Dermis microvascular lymphatic vessel endothelial cell (primary cell): ENCODE measurements at places on chromosomes 16 and 17. TPM values are rescaled to one million over a fixed set of nuclear protein-coding genes. Genes with fewer than 3 reads are reported as not detected.

TMEM235 gene
- under 0.01 and 0.51 TPM in 2 replicates for total RNA-seq

RNF157 gene
- total RNA-seq: 0.26 and 0.63 TPM in 2 replicates

GJD3 gene
- 1.8 and 3.7 TPM in 2 replicates for total RNA-seq

CD79B gene
- 0.51 and 3.0 TPM in 2 replicates for total RNA-seq

TBX21 gene
- not detected in 2 replicates for total RNA-seq

DNA sequence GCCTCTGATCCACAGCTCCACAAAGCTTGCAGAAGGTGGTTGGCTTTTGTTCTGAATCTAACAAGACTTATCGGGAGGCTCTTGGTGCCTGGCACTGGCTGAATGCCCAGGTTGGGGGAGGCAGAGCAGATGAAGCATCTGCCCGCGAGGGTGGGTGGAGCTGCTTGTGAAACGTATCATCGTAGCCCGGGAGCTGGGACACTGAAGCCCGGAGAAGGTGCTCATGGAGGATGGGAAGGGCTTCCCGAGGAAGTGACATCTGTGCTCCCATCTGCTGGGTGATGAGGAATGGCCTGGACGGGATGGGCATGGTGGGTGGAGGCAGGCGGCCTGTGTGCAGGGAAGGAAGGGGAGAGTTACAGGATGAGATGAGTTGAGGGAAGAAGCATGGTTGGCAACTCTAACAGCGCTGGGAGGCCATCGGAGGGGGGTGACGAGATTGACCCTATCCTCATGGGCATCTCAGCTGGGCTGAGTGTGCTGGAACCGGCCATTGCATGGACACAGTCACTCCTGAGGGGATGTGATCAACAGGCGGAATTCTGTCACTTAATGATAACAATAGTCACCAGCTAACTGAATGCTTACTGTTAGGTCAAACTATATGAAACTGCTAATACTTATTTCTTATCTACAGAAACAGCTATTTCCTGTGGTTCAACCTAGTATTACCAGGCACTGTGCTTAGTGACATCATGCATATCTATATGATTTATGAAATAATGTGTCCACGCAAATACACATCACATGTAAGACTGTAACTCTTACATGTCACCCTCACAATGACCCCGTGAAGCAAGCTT, 102.7 kb downstream of the ABCC6 start:
- DNase-seq: peak; percentile 96

- no peak for DNase-seq
Observed at GRCh38 chr16:86375851-86376250, 134.5 kb upstream of the FOXF1 start.

DNA sequence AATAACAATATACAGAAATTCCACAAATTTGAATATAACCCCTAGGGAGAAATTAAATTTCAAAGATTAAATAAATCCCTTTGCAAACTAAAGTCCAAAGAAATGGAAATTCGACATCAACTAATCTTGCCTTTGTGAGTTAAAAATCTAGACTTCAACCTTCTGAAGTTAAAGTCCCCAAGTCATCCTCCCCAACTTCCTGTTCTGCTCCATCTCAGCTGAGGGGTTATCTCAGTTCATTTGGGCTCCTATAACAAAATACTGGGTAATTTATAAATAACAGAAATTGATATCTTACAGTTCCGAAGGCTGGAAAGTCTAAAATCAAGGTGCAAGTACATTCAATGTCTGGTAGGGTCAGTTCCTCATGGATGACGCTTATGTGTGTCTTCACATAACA, 22.8 kb upstream of the KDM6B start:
- DNase-seq: no peak

GRCh38 chr16:48564544-48565444, 45.2 kb downstream of the N4BP1 start:
- DNase-seq: no peak

- DNase-seq: no peak
Observed at GRCh38 chr16:70723740-70724145, 37.9 kb upstream of the MTSS2 start.

DNA sequence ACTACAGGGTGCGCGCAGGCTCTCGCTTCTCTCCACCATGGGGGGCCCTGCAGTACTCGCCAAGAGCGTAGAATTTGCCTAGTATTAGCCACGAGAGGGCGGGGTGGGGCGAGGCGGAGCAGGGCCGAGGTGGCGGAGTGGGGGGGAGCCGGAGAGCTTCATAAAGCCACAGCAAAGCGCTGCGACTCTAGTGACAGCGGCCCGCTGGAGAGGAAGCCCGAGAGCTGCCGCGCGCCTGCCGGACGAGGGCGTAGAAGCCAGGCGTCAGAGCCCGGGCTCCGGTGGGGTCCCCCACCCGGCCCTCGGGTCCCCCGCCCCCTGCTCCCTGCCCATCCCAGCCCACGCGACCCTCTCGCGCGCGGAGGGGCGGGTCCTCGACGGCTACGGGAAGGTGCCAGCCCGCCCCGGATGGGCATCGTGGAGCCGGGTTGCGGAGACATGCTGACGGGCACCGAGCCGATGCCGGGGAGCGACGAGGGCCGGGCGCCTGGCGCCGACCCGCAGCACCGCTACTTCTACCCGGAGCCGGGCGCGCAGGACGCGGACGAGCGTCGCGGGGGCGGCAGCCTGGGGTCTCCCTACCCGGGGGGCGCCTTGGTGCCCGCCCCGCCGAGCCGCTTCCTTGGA, at the start of gene TBX21:
TBX21 (plus strand) TSS at position 190 of the 627 bp plus-strand sequence; CDS start at position 409, 219 bp downstream.
- DNase-seq: peak; percentile 52

- peak; percentile 78 for DNase-seq
Observed at GRCh38 chr16:4944333-4945281, 7.7 kb upstream of the PPL start.

DNA sequence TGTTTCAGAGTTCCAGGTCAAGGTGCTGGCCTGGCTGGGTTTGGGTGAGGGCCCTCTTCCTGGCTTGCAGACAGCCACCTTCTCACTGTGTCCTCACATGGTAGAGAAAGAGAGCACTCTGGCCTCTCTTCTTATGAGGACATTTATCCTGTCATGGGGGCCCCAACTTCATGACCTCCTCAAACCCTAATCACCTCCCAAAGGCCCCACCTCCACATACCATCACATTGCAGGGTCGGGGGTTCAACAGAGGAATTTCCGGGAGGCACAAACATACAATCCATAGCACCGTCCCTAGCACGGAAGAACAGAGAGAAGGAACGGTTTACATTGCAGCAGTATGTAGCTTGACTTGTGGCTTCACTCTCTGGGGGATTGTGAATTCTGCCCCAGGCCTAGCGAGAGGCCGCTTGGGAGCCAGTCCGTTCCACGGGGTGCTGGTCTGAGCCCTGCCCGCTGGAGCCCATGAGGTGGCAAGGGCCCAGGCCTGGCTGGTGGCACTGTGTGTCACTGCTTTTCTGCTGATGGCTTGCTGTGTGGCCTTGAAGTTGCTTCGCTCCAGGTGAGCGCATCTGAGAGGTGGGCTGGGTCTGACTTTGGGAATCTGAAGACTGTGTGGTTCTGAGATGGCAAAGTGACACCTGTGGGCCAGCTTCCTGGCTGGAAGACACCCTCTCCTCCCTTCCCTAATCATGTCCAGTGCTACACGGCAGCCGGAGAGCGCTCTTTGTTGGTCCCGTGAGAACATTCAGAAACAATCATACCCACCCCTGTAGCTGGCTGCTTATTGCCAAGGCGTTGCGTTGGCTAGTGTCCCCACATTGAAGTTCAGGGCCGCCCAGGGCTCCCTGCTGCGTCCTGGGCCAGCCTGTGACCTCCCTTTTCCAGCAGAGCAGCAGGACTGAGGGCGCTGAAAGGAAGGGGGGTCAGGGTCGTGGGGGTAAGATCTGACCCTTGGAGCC, 98.3 kb downstream of the CMIP start:
- no peak for DNase-seq

DNA sequence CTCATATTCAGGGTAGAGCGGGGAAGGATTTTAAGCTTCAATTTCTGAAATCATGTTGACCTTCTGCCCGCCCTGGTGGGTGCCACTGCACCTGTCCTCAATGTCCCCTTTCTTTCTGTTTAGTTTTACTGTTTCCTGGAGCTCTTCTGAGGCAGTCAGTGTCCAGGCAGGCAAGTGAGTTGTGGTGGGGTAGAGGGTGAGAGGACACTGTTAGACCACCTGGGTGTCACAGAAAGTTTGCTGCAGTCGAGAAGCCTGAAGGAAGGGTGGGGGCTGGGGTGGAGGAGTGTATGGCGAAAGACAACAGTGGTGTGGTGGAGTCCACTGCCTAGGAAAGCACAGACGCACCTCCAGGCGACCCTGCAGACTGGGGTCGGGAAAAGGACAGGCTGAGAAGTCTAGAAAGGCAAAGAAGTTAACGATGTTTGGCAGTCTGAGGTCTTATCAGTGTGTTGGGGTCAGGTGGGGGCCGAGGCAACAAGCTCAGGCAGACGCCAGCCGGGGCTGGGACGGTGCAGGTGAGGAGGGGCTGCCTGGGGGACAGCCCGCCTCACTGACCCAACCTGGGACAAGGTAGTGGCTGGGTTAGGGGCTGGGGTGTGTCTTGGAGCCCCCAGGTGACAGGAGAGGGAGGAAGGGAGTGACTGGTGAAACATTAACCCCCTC, 23.3 kb upstream of the HOXB13 start:
- DNase-seq: no peak
